Immature natural killer cell (primary cell): ENCODE measurements at places on chromosomes 11 and 22. TPM values are rescaled to one million over a fixed set of nuclear protein-coding genes. Genes with fewer than 3 reads are reported as not detected.
A peak's percentile ranks its signal among the peaks of the same experiment; 100 is the strongest.

GRCh38 chr22:48080316-48081165 lies 1318.1 kb downstream of the TBC1D22A start:
- peak overlapping the region; percentile 39 for H3K27ac ChIP-seq
- H3K4me1 ChIP-seq, result peaks cover 39% of the 10 kb centered on the region
- no peak for DNase-seq
- no peak overlapping the region for H3K4me3 ChIP-seq

GRCh38 chr11:8289492-8289918 lies 25.8 kb upstream of the LMO1 start:
- H3K27ac ChIP-seq, result no peak overlapping the region
- peaks cover 2% of the 10 kb centered on the region for H3K27me3 ChIP-seq

DNA sequence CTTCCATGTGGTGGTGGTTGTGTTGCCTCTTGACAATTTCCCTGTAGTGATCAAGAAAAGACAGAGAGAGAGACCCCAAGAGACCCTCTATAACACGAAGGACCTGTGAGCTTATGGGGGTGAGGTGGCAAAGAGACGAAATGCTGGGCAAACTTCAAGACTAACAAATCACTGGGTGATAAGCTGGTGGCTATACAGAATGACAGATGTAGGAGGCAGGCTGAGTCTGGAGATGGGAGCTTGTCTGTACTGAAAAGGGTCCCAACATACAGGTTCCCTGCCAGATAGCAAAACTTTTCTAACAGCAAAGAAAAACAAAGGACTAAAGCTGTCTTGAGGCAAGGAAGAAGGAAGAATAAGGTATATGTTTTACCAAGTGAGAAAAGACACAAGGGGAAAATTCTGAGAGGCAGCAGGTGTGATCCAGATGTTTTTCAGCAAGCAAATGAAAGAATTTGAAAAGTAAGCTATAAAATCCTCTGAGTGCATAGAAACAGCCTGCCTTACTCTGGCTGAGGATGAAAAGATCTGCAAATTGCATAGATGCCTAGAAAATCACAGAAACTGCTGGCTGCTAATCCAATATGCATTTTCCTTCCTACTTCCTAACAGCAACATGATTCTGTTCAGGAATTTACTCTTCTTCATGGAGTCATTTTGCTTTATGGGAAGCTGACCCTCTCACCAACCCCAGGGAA lies 21.9 kb upstream of the LYVE1 start:
- H3K27ac ChIP-seq, result no peak overlapping the region
- no peaks in the 10 kb centered on the region for H3K36me3 ChIP-seq
- H3K4me1 ChIP-seq, result peaks cover 2% of the 10 kb centered on the region
- no peak for DNase-seq
- H3K27me3 ChIP-seq, result no peaks in the 10 kb centered on the region

GRCh38 chr11:64619811-64620380 lies 28.9 kb downstream of the SLC22A12 start:
- no peaks in the 10 kb centered on the region for H3K36me3 ChIP-seq
- no peak overlapping the region for H3K4me3 ChIP-seq
- H3K27me3 ChIP-seq, result no peaks in the 10 kb centered on the region
- DNase-seq, result no peak
- H3K4me1 ChIP-seq, result no peaks in the 10 kb centered on the region

DNA sequence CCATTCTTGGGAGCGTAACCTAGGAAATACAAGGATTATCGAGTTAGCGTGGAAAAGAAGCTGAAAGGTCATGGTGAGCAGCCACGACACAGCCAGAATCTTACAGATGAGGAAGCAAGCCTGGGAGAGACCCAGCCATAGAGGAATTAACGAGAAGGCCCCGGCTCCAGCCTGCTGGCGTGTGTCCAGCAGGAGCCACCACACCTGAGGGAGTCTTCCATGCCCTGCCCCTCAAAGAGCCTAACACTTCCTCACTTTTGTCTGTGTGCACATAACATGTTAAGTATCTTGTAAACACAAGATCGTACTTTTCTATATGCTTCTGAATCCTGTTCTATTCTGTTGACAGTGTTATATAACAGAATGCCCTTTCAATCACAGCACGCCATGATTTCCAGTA lies 18.1 kb downstream of the CECR2 start:
- DNase-seq, result no peak
- no peaks in the 10 kb centered on the region for H3K36me3 ChIP-seq
- H3K27ac ChIP-seq, result no peak overlapping the region
- no peak overlapping the region for H3K4me3 ChIP-seq

DNA sequence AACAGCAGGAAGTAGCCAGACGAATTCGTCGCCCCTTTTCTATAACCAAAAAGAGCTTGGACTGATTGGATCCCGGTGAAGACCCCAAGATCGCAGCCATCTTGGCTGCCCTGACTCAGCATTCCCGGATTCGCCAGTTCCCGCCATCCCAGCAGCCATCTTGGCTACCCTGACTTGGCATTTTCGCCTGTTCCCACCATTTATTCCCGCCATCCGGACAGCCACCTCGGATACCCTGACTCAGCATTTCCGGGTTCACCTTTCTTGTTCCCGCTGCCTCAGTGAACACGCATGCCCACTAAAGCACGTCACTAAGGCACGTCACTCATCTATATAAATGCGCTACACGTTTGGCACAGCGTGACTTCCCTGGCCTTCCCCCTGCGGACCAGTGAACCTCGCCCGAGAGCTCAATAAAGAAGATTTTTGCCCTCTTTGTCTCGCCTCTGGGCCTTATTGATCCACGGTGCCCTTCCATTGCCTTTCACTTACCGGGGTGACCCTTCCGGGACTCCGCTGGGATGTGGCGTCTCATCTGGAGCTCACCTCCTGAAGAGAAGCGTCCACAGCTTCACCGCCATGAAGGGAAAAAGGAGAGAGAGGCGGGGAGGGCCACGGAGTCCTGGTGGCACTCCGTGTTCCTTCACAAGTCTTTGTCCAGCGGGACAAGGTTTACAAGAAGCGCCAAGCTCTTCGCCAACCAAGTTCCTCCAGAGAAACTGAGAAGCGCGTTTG lies 4.0 kb upstream of the OR56A3 start:
- H3K27ac ChIP-seq, result no peak overlapping the region
- H3K4me3 ChIP-seq, result no peak overlapping the region
- no peaks in the 10 kb centered on the region for H3K4me1 ChIP-seq
- no peaks in the 10 kb centered on the region for H3K36me3 ChIP-seq
- no peak for DNase-seq
- peaks cover 8% of the 10 kb centered on the region for H3K27me3 ChIP-seq

- H3K4me3 ChIP-seq, result no peak overlapping the region
- H3K36me3 ChIP-seq, result no peaks in the 10 kb centered on the region
- peaks cover 48% of the 10 kb centered on the region for H3K27me3 ChIP-seq
- peaks cover 13% of the 10 kb centered on the region for H3K4me1 ChIP-seq
Measured at GRCh38 chr11:70411713-70412452, 13.6 kb downstream of the CTTN start.

- no peaks in the 10 kb centered on the region for H3K36me3 ChIP-seq
- DNase-seq, result no peak
- H3K4me1 ChIP-seq, result no peaks in the 10 kb centered on the region
- no peak overlapping the region for H3K27ac ChIP-seq
- no peaks in the 10 kb centered on the region for H3K27me3 ChIP-seq
- H3K4me3 ChIP-seq, result no peak overlapping the region
Measured at GRCh38 chr11:106683435-106683834, 334.8 kb downstream of the GUCY1A2 start.

GRCh38 chr22:26610072-26610958 lies 7.5 kb downstream of the CRYBB1 start:
- H3K36me3 ChIP-seq, result no peaks in the 10 kb centered on the region
- H3K27me3 ChIP-seq, result peaks cover 3% of the 10 kb centered on the region
- peak overlapping the region; percentile 9 for H3K27ac ChIP-seq
- peaks cover 46% of the 10 kb centered on the region for H3K4me1 ChIP-seq

DNA sequence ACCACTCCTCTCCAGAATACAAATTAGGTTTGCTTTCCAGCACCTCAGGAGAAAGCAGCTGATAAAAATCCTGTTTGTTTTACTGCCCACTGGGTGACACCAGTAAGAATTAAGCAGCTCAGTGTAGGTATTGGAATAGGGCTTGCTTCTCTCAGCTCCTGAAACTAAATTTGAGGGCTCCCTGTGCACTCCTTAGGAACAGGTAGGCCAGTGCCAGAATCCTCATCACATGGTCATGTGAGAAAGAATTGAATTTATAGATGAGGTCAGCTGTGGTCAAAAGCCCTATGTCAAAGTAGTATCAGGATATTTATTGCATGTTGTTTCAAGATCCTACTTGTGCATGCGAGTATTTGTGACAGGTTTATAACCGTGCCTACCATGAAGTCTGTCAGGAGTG lies 1.0 kb downstream of the PRSS23 start:
- H3K27ac ChIP-seq, result peak overlapping the region; percentile 83
- no peaks in the 10 kb centered on the region for H3K27me3 ChIP-seq
- peak overlapping the region; percentile 90 for H3K4me3 ChIP-seq
- H3K36me3 ChIP-seq, result no peaks in the 10 kb centered on the region

DNA sequence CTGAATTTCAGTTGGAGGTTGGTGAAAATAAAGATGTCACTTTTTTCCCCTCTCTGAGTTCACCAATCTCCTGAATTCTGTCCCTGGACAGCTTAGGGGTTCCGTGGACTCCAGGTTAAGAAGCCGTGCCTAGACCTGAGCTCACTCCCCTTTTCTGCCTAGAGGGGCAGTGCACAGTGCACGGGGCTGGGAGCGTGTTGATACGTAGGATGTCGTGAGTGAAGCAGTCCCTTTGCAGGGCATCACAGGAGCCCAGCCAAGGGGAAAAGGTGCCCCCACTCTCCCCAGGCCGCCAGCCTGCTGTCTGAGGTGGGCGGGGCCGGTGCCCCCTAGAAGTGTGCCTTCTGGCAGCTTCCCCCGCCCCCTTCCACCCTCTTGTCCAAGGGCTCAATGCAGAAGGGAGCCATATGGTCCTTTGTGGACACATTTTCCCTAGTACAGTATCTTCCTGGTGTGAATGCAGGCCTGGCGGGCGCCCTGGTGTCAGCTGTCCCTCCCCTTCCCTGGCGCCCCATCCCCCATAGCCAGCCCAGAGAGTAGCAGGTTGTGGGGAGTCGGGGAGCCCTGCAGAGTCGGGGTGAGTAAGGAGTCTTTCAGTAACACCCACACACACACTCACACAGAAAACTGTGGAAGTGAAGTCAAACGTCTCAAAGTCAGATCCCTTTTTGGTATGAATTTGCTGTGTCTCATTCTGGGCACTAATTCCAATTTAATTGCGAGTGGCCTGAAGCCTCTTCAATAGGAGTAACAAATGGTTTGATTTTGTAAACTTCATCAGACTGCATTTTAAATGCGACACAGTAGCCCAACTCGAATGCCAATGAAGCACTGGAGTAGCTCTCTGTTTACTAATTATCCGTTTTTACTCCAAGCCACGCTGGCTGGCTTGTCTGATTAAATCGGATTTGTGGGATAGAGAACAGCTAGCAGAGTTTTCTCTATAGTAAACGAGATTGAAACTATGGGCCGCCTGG lies 67.5 kb upstream of the NNMT start:
- no peak overlapping the region for H3K4me3 ChIP-seq
- H3K4me1 ChIP-seq, result peaks cover 89% of the 10 kb centered on the region
- no peak for DNase-seq
- H3K27ac ChIP-seq, result peak overlapping the region; percentile 49
- peaks cover 6% of the 10 kb centered on the region for H3K36me3 ChIP-seq

P4HA3 gene
- polyA plus RNA-seq, result not detected

DGCR6 gene
- polyA plus RNA-seq, result 0.82 TPM

OR52A1 gene
- not detected for polyA plus RNA-seq
